ENCODE measurements at places on chromosomes 6 and 20.

DNA sequence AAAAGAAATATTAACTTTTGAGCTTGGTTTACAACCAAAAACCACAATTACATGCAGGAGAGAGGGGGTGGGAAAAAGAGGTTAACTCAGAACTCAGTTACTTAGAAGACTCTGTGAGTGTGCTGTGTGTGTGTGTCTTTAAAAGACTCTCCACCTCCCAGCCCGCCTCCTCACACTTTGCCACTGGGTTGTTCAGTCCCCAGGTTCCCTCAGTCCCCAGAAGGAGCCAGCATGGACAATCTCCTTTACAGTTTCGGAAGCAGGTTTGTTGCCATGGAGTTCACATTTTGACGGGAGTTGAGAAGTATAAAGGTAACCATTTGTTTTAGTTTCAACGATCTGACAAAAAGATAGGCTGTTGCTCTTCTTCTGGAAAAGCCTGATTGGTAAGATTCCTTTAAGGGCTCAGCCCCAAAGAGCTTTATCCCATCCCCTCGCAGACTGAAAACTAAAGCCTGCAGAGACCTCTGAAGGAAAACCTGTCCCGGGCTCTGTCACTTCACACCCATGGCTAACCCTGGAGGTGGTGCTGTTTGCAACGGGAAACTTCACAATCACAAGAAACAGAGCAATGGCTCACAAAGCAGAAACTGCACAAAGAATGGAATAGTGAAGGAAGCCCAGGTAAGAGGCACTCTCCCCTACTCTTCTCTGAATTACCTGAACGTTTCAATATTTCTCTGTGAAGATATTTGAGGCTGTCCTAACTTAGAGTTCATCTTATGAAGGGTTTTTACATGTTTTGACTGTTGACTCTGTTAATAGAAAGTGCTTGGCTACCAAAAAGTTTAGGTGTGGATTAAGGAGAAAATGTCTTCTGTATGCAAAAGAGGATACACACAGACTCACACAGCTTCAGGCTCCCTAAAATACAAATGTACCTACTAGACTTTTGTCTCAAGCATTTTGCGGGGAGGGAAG is at the start of gene SPTLC3:
TSS of gene SPTLC3 (plus strand) at position 212 of the 921 bp plus-strand sequence. CDS start at position 508, 296 bp downstream.
- peak; percentile 53 for DNase-seq

- no peak for DNase-seq
These were observed 88.2 kb downstream of the GJA1 start for GRCh38 chr6:121523628-121524027.

DNA sequence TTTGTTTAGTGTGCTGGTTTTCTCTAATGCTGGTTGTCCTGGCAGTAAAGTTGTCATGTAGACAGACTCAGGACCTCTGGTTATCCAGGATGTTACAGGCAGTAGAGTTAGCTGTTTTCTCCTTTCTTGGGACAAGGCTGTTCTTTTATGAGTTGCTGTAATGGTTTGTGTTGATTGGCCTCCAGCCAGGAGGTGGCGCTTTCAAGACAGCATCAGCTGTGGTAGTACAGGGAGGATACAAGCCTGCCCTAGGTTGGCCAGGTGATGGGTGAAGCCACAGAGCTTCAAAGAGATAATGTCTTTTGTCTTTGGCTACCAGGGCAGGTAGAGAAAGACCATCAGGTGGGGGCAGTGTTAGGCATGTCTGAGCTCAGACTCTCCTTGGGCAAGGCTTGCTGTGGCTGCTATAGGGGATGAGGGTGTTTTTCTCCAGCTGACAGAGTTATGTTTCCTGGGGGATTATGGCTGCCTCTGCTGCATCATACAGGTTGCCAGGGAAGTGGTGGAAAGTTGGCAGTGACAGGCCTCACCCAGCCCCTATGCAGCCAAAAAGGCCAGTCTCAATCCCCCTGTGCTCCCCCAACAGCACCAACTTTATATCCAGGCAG is 127.2 kb upstream of the TAB2 start:
- DNase-seq: no peak

GRCh38 chr6:94955156-94955555 is 622.2 kb upstream of the MANEA start:
- no peak for DNase-seq

GRCh38 chr6:15989397-15989796 is 139.5 kb upstream of the MYLIP start:
- no peak for DNase-seq

- DNase-seq: no peak
These were observed 45.0 kb downstream of the IYD start for GRCh38 chr6:150413781-150414281.

DNA sequence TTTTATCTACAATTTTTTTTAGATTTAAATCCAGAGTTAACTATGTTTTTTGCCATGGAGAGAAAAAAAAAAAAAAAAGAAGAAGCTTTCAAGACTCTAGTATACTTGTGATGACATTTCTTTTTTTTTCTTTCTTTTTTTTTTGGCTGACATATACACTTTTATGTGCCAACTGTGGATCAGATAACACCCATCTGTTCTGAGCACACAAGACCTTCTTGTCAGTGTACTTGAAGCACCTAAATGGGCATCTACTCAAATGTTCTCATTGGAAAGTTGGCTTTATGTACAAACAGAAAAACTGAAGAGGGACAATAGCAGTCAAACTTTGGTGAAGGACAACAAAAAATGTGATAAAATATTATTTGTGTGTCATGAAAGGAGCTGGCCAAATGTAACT is 904.5 kb downstream of the GRIK2 start:
- DNase-seq: no peak

- no peak for DNase-seq
These were observed 64.4 kb downstream of the TMEM170B start for GRCh38 chr6:11601776-11602605.

DNA sequence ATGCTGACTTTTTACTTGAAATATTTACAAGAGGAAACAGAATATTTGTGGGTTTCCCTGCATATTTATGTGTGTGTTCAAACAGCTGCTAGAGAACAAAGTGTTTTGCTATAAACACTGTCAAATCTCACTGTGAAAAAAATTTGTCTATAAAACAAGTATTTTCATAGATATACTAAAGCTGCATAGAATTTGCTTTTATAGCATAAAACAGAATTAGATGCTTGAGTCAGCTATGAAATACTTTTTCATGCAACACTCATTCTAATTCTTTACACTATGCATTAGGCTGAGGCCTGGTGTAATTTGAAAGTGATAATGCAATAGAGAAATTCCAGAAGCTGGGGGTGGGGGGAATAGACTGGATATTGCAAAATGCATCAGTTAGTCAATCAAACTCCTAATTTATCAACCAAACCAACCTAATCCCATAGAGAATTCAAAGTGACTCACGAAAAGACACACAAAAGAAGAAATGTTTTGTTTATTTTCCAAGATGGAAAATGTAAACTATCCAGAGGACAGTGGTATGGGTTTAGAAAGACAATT is 148.2 kb downstream of the LAMA2 start:
- no peak for DNase-seq

DNA sequence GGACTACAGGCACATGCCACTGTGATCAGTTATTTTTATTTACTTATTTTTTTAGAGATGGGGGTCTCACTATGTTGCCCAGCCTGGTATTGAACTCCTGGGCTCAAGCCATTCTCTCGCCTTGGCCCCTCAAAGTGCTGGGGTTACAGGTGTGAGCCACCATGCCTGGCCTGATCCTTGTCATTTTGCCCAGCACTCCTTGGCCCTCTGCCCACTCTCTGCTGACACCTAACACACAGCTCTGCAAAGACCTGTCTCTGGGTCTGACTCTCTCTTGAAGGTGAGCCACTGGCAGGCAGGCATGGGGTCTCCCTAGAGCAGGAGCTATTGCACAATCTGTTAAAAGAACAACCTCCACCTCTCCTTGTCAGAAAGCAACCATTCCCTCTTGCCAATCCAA is 155.6 kb downstream of the ZFP64 start:
- DNase-seq: no peak

- no peak for DNase-seq
These were observed 27.5 kb upstream of the NHSL1 start for GRCh38 chr6:138526822-138527235.

GRCh38 chr6:20213271-20213798 is 1.1 kb upstream of the MBOAT1 start:
- DNase-seq: no peak

GRCh38 chr6:27669624-27670301 is 196.9 kb upstream of the ZNF184 start:
- DNase-seq: no peak

DNA sequence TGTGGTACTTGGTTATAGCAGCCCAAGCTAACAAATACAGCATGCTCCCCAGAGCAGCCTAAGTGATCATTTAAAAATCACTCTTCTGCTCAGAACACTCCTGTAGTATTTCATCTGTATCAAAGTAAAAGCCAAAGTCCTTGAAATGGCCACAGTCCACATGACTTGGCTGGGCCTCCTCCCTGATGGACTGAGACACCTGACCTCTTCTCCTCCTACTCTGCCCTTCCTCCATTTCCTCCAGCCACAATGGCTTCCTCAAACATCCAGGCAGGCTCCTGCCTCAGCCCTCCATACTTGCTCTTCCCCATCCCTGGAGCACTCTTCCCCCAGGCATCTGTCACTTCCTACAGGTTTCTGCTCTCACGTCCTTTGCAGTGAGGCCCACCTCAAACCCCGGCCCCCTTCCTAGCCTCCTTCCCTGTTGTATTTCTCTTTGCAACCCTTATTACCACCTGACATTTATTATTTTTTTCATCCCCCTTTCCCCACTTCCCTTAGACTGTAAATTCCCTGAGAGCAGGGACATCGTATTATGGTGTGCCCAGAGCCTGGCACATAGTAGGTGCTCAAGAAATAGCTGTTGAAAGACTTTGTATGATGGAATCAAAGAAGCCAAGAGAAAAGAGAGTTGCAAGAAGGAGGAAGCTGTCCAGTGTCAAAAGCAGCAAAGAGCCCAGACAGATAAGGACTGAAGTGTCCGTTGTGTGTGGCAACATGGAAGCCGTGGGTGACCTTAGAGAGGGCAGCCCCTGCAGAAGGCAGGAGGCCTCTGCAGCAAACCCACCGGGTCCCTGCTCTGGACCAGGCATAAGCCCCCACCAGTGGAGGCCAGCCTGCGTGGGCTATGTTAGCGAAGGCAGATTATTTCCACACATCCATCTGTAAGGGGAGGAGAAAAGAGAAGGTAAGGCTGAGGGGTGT is 87.5 kb downstream of the TRERF1 start:
- no peak for DNase-seq

- DNase-seq: no peak
These were observed 85.5 kb downstream of the SULF2 start for GRCh38 chr20:47699818-47700217.

DNA sequence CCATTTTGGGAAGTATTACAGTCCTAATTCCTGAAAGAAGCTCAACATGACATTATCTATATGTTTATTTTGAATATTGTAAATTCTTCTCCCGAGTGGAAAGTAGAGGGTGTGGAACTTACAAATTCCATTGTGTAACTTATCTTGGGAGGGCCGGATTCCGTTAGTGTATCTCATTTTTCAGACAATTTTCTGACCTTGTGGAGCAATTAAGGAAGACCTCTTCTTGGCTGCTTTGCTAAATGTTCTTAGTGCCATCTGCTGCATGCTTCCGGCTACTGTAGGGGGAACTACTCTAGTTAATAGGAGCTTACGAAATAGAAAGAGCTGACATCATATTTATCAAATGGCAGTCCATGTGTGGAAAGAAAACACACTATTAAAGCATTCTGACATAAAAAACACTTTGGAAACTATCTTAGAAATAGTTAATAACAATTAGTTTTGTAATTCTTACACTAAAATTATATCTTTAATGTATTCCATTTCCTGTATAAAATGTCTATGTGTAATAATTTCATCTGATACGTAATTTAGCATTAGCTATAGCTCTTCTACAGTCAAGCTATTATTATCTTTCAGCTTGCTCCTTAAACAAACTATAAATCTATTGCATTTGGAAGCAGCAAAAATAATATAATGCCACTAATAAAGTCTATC is 41.5 kb upstream of the KCNQ5 start:
- DNase-seq: peak; percentile 38

GRCh38 chr20:37192137-37192854 is 12.9 kb upstream of the MROH8 start:
- DNase-seq: peak; percentile 67

DNA sequence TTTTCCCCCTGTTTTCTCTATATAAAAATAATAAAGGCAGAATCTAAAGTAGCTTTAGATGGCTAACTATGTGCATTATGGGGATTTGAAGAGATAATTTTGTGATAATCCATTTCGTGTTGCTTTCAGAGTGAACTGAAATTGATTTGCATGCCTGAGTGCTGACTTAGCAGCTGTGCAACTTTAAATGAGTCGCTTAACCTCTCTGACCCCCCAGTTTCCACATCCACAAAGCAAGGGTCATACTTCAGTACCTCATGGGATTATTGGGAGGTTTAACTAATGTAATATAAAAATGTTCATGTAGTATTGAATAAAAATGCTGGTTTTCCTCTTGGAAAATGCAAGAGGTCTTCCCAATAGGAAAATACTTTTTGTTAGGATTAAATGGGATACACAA is 63.8 kb upstream of the FABP7 start:
- DNase-seq: no peak

GRCh38 chr20:50558483-50558925 is 48.3 kb downstream of the PTPN1 start:
- DNase-seq: peak; percentile 100

DNA sequence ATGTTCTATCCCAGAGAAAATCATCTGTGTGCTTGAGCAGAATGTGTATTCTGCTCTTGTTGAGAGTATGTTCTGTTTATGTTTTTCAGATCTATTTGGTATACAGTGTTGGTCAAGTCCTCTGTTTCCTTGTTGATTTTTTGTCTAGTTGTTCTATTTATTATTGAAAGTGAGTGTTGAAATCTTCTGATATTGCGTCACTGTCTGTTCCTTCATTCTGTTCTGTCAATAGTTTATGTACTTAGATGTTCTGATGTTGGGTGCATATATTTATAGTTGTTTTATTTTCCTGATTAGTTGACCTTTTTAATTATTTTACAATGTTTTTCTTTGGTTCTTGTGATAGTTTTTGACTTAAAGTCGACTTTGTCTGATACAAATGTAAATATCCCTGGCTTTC is 458.7 kb upstream of the HSF2 start:
- no peak for DNase-seq

DNA sequence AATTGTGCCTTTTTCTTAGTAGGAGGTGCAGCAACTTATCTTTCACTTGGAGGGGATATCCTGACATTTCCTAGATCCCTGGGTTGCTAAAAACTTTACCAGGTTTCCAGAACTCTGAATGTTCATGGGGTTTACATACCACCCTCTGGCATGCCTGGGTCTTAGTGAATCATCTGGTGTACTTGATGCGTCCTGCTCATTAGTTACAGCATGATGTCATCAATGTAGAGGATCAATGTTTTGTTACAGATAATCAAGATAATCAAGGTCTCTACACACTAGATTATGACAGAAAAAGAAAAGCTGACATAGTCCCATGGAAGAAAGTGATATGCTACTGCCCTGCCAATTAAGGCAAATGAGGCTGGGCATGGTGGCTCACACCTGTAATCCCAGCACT is 27.0 kb downstream of the FITM2 start:
- DNase-seq: no peak

DNA sequence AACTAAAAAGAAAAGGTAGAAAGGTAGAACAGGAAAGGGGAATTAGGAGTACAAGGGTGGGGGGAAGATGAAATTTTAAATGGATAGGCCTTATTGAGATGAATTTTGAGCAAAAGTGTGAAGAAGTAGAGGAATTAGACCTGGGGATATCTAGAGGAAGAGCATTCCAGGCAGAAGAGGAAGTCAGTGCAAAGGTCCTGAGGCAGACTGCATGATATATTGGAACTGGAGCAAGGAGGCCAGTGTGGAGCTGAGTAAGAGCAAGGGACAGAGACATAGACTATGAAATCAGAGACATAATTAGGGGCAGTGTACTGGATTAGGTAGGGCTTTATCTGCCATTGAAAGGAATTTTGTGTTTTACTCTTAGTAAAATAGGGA is 40.4 kb downstream of the MAPK14 start:
- DNase-seq: no peak

GRCh38 chr20:11726026-11726425 is 191.7 kb upstream of the BTBD3 start:
- DNase-seq: no peak
